ENCODE measurements at places on chromosomes 6 and 20.
A peak's percentile ranks its signal among the peaks of the same experiment; 100 is the strongest.

- DNase-seq, result no peak
These were observed 4.9 kb downstream of the CHD6 start for GRCh38 chr20:41613321-41613720.

GRCh38 chr6:113317891-113318574 lies 539.1 kb upstream of the MARCKS start:
- no peak for DNase-seq

GRCh38 chr6:105609375-105609991 lies 206.6 kb upstream of the PREP start:
- DNase-seq, result peak; percentile 43

DNA sequence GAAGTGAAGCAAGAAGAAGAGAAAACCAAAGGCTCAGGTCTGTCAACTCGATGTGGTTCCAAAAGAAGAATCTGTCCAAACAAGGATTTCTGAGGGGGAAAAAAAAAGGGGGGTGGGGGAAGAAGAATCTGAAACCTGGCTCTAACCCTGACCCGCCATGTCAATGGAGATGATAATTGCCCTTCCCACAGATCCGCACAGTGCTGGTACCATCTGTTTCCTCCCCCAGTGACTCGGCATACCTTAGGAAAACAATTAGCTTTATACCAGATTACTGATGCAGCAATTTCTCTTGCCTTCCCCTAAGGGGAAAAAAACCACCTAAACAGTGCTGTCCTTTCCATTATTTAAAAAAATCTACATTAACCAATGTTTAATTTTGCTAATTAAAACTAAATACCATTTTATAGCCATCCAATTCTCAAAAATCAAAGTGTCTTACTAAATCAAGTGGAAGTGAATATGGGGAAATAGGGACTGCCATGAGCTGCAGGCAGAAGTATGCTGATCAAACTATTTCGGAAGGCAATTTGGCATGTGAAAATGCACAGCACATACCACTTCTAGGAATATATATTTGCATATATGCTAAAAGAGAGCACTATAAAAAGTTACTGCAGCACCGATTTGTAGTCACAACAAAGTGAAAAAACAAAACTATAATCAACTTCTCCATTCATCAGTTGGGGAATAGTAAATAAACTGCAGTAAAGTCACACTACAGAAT lies 46.8 kb downstream of the MAP7 start:
- DNase-seq, result no peak

DNA sequence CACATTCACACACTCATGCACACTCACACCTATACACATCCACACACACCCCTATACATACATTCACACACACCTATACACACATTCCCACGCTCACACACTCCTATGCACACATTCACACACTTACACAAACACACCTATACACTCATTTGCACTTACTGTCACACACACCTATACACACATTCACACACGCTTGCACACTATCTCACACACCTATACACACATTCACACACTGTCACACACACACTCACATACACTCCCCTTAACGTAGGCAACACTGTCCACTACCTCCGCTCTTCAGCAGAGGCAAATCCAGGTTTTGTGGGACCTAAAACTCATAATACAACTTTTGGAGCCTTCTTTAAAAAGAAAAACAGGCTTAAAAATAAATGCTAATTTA lies 487.7 kb upstream of the CDH4 start:
- no peak for DNase-seq

DNA sequence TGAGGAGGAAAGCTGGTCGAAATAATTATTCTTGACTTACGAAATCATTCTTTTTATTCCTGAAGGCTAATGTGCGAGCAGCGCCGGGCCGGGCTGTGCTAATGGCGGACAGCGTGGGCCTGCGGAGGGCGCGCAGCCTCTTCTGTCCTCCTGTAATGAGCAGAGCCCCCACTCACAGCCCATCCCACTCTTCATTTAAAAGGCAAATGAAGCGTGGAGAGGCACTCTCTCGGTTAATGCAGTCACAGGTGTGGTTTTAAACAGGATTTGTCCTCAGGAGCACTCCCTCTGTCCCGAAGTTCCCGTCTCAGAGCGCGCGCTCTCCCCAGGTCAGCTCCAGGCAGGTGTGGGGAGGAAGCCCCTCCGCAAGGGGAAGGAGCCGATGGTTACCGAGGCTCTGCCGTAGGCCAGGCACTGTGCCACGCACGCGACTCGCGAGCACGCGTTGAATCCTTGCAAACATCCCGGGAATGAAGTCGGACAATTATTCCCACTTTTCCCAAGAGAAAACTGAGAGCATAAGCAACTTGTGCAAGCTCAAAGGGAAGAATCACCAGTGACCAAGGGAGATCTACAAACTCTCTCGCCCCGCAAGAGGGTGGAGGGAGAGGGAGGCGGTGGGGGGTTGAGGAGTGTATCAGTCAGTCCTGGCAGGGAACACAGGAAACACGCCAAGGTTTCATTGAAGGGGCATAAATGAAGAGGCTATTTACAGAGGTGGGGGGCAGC lies 35.5 kb upstream of the ZFAND3 start:
- no peak for DNase-seq

- no peak for DNase-seq
These were observed 842.1 kb upstream of the MANEA start for GRCh38 chr6:94735270-94735669.

DNA sequence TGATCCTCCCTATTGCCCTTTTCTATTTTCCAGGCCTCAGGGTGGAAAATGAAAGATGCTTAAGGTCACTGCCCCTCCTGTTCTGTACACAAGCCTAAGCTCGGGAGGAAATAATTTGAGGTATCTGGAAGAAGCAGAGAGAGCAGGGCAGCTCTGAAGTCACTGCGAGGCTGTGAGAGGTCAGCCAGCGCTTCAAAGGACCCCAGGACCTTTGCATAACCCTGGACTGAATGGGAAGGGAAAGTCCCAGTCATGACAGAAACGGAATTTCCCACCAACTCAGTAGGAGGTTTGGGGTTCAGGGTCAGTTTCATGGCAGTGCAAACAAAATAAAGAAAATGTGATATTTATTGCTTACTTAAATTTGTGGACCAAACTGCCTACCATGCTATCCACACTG lies 58.1 kb downstream of the LRFN2 start:
- DNase-seq, result no peak

GRCh38 chr6:170208651-170209353 lies 82.1 kb downstream of the DLL1 start:
- DNase-seq, result peak; percentile 9

DNA sequence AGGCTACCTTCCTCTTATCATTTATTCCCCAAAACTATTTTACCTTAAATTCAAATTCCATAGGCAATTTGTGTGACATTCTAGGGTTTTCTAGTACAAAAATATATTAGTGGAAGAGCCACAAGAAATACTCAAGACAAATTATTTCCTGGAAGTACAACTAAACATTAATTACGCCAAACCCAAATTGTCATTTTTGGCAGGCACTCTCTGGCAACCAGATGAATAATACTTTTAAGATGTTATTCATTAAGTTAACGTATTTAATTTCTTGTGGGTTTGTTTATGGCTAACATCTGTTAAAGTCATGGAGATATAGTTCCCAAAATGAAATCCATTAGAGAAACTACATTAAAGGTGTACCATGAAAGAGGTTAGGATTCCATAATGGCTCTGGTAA lies 40.5 kb downstream of the HMGN3 start:
- DNase-seq, result no peak

DNA sequence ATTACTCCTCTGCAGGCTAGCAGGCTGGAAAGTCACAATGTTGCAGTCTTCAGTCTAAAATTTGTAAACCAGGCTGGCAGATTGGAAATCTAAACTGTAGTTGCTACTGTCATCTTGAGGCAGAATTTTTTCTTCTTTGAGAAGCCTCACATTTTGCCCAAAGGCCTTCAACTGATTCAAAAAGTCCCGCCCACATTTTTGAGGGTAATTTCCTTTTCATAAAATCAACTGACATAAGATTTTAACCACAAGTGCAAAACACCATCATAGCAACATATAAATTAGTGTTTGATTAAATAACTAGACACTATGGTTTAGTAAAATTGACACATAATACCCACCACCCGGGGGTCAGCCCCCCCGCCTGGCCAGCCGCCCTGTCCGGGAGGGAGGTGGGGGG lies 28.4 kb downstream of the HLA-C start:
- DNase-seq, result no peak

- DNase-seq, result peak; percentile 82
These were observed 27.6 kb downstream of the SYNJ2 start for GRCh38 chr6:158009114-158009891.

All from left hindlimb (tissue), 1 donor.